ENCODE measurements at places on chromosomes 12 and 14.

DNA sequence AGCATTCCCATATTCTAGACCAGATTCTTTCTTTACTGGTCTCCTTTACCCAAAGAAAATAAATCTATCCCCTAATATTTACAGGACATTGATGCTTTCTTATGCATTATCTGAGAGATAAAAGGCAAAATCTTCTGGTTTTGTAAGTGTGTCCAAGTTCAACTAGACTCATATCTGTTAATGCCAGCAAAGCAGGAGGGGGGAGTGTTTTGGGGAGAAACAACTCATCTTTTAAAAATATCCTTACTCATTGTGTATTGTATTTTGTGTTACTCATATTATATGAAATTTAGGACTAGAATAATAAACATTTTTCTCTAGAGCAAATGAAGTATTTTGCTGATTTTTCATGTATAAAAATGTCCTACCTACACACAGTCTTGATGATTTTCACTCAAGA lies 54.8 kb downstream of the SAMD4A start:
- DNase-seq = no peak

- no peak for DNase-seq
These were observed 153.2 kb upstream of the ABCD2 start for GRCh38 chr12:39772821-39773259.

- DNase-seq = no peak
These were observed 45.3 kb downstream of the SMUG1 start for GRCh38 chr12:54143412-54143986.

GRCh38 chr12:61999311-61999710 lies 260.9 kb upstream of the USP15 start:
- no peak for DNase-seq

DNA sequence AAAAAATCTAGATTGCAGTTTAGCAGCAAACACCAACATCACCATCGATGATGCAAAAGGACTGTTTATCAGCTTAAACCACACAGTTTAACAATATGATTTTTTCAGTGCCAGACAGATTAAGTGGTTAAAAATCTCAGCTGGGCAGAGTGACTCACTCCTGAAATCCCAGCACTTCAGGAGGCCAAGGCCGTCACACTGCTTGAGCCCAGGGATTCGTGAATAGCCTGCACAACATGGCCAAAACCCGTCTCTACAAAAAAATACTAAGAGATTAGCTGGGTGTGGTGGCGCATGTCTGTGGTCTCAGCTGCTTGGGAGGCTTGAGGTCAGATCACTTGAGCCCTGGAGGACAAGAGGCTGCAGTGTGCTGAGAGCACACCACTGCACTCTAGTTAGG lies 8.9 kb downstream of the RSRC2 start:
- no peak for DNase-seq

- no peak for DNase-seq
These were observed 186.2 kb upstream of the C14orf180 start for GRCh38 chr14:104393199-104393897.

DNA sequence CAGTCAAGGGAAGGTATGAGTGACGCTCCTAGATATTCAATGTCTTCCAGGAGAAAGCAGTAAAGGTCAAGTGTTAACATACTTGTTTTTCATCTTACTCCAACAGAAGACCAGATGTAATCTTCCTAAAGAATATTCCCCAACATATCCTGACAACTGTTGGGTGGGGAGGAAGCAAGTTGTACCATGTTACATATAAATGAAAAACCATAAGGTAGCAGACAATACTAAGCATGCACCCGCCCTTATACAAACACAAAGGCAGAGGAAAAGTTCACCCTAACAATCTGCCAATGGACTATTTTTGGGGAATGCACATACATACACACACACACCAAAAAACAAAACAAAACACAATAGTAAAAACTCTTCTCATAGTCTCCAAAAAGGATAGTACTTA lies 90.2 kb upstream of the FERMT2 start:
- no peak for DNase-seq

All from fibroblast of skin of left biceps (primary cell).